Gastroesophageal sphincter (tissue), 4 donors: ENCODE measurements at places on chromosomes 7 and 10.

GRCh38 chr7:151382079-151382885 is 27.6 kb downstream of the WDR86 start:
- no peak for ATAC-seq

DNA sequence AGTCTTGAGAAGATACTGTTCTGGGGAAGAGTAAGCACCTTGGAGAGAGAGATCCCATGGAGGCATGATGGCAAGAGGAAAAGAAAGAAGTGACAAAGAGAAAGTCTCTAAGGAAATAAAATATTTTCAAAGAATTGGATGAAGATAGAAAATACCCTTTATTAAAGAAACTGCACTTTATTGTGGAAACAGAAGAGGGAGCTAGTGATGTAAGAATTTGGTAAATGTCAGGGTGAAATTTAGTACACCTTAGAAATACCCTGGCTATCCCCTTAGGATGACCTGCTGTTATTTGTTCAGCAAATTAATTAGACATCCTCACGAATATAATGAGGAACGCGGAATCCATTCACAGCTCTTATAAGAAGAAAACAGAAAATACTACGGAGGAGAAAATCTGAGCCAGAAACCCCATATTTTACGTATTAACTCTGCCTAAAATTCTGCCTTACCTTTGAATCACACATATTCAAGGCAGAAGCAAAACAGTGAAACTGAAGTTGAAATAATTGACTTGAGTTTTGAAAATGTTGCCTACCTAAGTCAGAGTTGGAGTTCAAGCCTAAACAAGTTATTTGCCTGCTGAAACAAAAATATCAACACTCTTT is 90.7 kb downstream of the TFPI2 start:
- no peak for ATAC-seq

DNA sequence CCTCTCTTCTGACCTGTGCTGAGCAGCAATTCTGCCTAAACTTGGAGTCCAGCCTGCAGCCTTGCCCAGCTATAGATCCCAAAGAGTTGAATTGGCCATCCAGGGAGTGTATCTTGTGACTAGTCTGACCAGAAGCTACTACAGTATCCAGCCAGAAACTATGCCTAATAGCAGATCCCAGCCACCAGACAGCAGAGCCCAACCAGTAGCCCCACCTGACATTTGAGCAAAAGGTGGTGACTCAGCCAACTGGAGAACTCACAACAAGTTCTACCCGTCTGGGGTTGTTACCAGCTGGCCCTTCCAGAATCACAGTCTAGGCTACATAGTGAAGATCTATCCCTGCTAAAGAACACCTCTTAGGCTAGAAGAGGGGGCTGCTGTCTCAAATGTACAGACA is 315.0 kb downstream of the CRPPA start:
- no peak for ATAC-seq

- ATAC-seq, result no peak
These were observed 10.3 kb downstream of the ADRB1 start for GRCh38 chr10:114053946-114054345.

DNA sequence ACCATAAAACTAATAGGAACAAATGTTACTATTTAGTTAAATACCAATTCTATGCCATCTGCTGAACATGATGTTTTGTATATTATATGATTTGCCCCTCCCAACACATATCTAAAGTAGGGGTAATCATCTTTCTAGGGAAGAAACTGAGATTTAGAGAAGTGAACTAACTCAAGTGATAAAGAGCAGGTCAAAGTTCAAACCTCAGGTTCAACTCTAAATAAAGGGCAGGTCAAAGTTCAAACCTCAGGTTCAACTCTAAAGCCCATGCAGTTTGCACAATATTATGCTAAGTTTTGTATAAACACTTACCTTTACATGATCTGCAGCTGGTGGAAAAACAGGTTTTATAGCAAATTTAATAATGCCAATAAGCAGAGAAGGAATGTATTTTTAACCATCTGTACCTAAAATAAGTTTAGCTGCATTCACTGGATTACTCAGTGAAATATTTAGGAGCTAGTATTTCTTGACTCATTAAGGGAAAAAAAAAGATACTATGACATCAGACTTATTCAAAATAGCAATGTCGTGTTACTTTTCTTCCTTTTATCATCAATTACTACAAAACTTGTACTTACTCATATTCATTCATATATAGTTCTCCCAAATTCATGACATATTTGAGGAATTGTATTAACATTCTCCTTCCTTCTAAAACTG is 1194.3 kb upstream of the CELF2 start:
- ATAC-seq, result no peak

- no peak for ATAC-seq
These were observed 234.4 kb downstream of the TEX36 start for GRCh38 chr10:125448596-125448995.

DNA sequence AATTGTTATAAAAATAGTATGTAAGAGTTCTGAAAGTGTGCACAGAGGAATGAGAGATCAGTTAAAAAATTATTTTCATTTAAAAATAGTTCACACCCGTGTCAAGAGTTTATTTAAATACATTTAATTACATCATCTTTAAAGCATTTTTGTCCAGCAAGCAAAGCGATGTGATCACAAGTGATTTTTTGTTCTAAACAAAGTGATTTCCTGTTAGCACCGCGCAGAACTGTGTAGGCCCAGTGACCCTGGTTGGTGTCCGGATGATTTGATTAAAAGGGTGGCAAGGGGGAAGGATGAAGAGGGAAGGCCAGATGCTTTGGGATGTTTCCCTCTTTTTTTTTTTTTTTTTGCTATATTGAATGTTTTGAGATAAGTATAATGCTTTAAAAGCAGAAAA is 227.8 kb upstream of the PITRM1 start:
- ATAC-seq, result no peak

GRCh38 chr10:57624066-57624465 is 643.6 kb downstream of the IPMK start:
- no peak for ATAC-seq

DNA sequence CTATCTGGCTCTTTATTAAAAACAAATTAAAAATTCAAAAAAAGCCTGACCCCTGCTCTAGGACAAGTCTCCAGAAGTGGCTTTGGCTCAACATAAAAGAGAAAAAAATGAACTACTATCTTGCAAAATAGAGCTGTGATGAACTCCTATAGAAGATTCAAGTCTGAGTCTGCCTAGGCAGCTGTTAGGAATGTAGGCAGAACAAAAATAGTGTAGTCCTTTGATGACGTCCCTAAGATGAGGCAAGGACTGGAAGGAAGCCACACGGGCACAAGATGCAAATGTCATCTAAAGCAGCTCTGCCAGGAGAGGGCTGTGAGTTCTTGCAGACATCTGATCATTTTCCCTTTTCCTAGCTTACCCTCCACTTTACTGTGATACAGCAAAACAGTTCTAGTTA is 20.5 kb downstream of the ASNS start:
- peak; percentile 74 for ATAC-seq

- ATAC-seq, result no peak
These were observed 22.2 kb downstream of the CREB5 start for GRCh38 chr7:28434510-28434909.

DNA sequence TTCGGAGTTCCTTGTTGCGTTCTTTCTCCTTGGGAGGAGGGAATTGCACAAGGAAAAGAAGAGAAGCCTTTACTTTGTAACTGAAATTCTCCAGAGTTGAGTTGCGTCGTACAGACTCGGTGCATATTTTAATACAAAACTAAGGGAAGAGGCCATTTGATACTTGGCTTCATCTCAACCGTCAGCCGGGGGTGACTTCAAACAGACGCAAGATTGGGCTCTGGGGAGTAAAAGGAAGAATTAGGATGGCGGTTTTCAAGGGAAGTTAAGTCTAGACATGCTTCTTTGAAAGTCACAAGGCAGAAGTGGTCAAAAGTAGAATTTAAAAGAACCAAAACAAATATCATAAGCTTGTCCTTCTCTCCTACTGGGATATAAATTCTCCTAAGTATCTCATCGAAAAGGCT is 1.6 kb downstream of the PRR15 start:
- ATAC-seq, result peak; percentile 8

GRCh38 chr10:72461085-72461484 is 106.4 kb upstream of the DNAJB12 start:
- ATAC-seq, result no peak

GRCh38 chr10:44393051-44393630 is 8.2 kb upstream of the CXCL12 start:
- ATAC-seq, result no peak

GRCh38 chr7:44703921-44704320 is 44.7 kb upstream of the ZMIZ2 start:
- no peak for ATAC-seq

- no peak for ATAC-seq
These were observed 138.8 kb downstream of the PRPF18 start for GRCh38 chr10:13725594-13725993.

DNA sequence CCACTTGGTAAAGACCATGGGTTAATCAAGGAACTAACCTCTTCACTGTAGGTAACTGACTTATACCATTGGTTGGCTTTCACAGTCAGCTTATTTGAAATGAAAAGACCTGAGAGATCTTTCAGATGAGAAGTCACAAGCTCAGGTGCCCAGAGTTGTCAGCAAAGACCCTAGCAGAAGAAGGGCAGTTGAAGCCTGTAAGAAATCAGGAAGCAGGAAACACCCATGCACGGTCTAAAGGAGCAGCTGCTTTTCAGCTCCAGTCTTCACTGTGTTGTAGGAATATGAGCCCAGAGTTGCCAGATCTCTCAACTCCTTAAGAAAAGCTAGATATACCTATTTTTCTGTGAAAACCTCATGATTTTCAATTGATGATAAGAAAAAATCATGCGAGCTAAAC is 130.0 kb downstream of the ARID5B start:
- no peak for ATAC-seq

- no peak for ATAC-seq
These were observed 24.8 kb downstream of the NPTX2 start for GRCh38 chr7:98641646-98642500.

- no peak for ATAC-seq
These were observed 248.9 kb downstream of the ABCA13 start for GRCh38 chr7:48420206-48420605.

DNA sequence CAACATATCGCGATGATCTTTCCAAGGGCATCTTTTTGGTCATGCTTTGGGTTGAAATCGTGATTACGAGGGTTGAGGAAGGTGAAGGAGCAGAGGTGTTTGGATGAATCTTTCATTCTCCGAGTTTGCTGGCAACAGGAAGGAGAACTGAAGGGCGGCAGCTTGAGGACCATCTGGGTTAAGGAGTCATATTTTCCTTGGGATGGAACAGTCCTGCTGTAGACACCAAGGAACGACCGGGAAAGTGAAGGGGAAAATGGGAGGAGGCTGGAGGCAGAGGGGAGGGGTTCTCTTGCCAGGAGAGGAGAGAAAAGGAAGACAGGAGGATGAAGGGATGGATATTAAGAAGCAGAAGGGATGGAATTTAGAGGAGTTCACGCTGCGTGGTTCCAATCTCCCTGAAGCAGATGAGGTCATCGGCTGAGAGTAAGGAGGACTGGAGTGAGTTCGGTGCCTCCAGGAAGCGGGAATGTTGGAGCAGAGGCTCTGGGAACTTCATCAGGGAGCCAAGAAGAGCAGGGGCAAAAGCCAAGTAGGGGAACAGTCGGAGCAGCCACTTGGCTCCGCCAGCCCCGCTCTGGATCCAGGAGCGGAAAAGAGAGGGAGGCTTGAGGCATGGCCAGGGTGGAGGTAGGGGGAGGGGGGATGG is 116.6 kb upstream of the GALNT17 start:
- peak; percentile 59 for ATAC-seq

- no peak for ATAC-seq
These were observed 75.9 kb downstream of the FAM204A start for GRCh38 chr10:118266098-118266748.

GRCh38 chr10:72561745-72562166 is 64.1 kb downstream of the MICU1 start:
- ATAC-seq, result no peak

DNA sequence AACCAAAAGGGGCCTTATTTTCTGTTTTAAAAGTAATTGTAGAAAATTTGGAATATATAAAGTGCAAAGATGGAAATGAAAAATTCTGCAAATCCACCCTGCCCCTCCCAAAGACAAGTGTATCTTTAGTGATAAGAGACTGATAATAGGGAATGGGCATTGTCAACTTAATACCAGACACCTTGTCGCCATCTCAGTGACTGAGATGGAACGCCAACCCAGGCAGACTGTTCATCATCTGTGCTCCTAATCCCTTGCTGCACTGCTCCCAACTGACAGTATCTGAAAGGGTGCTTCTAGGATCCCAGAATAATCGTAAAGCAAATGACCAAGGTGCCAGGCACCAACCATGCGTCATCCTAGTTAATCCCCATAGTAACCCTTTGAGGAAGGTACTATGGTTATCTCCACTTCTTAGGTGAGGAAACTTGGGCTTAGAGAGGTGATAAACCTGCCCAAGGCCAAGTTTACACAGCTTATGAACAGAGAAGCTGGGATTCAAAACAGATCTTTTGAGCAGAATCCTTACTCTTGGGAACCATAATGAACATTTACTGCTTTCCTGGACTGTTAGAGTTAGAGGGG is 583.7 kb downstream of the GATA3 start:
- ATAC-seq, result no peak

GRCh38 chr7:2864204-2864985 is 20.3 kb upstream of the GNA12 start:
- ATAC-seq, result peak; percentile 3
